Central memory CD8-positive, alpha-beta T cell (primary cell): ENCODE measurements at places on chromosomes 2 and 18.

GRCh38 chr2:240989451-240990265 lies 8.8 kb upstream of the SNED1 start:
- H3K36me3 ChIP-seq: no peaks in the 10 kb centered on the region
- peaks cover 12% of the 10 kb centered on the region for H3K27me3 ChIP-seq

DNA sequence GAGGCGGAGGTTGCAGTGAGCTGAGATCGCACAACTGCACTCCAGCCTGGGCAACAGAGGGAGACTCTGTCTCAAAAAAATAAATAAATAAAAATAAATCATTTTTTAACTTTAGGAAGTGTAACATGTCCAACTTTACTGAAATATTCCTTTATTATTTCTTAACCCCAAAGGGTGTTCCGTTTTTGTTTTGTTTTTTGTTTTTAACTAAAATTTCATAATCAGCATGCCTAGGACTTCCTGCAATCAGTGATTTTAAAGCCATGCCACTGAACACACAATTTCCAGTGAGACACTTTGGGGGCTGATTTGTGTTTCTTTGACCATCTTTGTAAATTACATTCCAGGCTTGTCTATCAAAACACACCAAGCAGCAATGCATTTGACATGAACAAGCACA lies 7.1 kb downstream of the CATIP start:
- no peak overlapping the region for H3K4me3 ChIP-seq
- no peak for DNase-seq
- H3K4me1 ChIP-seq: peaks cover 5% of the 10 kb centered on the region
- no peaks in the 10 kb centered on the region for H3K27me3 ChIP-seq
- peaks cover 5% of the 10 kb centered on the region for H3K36me3 ChIP-seq
- H3K27ac ChIP-seq: no peak overlapping the region

DNA sequence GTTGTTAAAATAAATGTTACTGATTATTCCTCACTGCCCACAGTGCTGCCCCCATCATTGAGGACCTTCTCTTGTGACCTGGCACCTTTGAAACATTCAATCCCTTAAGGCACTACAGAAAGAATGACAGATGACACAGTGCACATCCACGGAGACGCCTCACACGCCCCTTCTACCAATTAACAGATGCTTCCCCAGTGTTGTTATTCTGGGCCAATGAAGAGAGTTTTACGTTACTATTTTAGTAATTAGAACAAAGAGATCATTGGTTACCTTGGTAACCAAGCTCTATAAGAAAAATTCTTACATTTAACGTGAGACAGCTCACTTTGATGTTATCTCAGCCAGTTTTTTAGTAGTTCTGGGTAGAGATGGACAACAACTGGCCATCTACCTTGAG lies 152.0 kb downstream of the ZNF236 start:
- H3K36me3 ChIP-seq: peaks cover 15% of the 10 kb centered on the region
- peaks cover 5% of the 10 kb centered on the region for H3K4me1 ChIP-seq
- H3K27ac ChIP-seq: no peak overlapping the region
- no peak for DNase-seq
- H3K4me3 ChIP-seq: no peak overlapping the region
- H3K27me3 ChIP-seq: no peaks in the 10 kb centered on the region

DNA sequence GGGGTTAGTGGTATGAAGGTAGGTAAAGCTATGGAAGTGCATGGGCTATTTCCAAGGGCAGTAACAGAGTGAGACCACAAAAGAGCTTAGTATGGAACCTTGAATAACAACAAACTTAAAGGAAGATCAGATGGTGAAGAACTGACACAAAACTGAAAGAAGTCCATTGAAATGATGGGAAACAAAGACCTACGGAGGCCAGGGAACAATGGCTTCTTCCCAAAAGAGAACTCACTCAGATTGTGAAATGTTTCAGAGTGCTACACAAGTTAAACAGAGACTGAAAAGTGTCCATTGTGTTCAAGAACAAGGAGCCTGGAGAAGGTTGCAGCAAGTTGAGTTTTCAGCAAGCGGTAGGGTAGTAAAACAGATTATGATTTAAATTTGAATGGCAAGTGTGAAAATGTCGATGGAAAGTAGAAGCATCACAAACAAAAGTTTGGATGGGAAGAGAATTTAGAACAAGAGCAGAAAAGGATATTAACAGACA lies 700.0 kb upstream of the NXPH2 start:
- H3K27me3 ChIP-seq: no peaks in the 10 kb centered on the region
- H3K4me1 ChIP-seq: no peaks in the 10 kb centered on the region
- H3K27ac ChIP-seq: no peak overlapping the region
- DNase-seq: no peak
- no peaks in the 10 kb centered on the region for H3K36me3 ChIP-seq

- H3K4me1 ChIP-seq: peaks cover 7% of the 10 kb centered on the region
- no peak overlapping the region for H3K4me3 ChIP-seq
- no peak for DNase-seq
- H3K36me3 ChIP-seq: no peaks in the 10 kb centered on the region
Measured at GRCh38 chr18:56291294-56291693, 347.1 kb downstream of the TXNL1 start.

GRCh38 chr2:206239157-206239556 lies 35.3 kb upstream of the ZDBF2 start:
- no peaks in the 10 kb centered on the region for H3K4me1 ChIP-seq
- DNase-seq: no peak
- H3K27me3 ChIP-seq: peaks cover 23% of the 10 kb centered on the region
- no peak overlapping the region for H3K27ac ChIP-seq
- H3K36me3 ChIP-seq: no peaks in the 10 kb centered on the region

GRCh38 chr2:181673173-181673572 lies 7.1 kb downstream of the NEUROD1 start:
- H3K36me3 ChIP-seq: peaks cover 3% of the 10 kb centered on the region
- DNase-seq: no peak
- no peak overlapping the region for H3K27ac ChIP-seq
- peaks cover 69% of the 10 kb centered on the region for H3K27me3 ChIP-seq
- H3K4me1 ChIP-seq: peaks cover 5% of the 10 kb centered on the region

- no peak for DNase-seq
- H3K4me1 ChIP-seq: no peaks in the 10 kb centered on the region
Measured at GRCh38 chr18:64240316-64240715, 91.4 kb upstream of the LINC00305 start.

- peaks cover 2% of the 10 kb centered on the region for H3K36me3 ChIP-seq
- no peaks in the 10 kb centered on the region for H3K27me3 ChIP-seq
- H3K27ac ChIP-seq: no peak overlapping the region
- DNase-seq: no peak
- H3K4me3 ChIP-seq: no peak overlapping the region
Measured at GRCh38 chr2:66559672-66560071, 124.7 kb downstream of the MEIS1 start.

DNA sequence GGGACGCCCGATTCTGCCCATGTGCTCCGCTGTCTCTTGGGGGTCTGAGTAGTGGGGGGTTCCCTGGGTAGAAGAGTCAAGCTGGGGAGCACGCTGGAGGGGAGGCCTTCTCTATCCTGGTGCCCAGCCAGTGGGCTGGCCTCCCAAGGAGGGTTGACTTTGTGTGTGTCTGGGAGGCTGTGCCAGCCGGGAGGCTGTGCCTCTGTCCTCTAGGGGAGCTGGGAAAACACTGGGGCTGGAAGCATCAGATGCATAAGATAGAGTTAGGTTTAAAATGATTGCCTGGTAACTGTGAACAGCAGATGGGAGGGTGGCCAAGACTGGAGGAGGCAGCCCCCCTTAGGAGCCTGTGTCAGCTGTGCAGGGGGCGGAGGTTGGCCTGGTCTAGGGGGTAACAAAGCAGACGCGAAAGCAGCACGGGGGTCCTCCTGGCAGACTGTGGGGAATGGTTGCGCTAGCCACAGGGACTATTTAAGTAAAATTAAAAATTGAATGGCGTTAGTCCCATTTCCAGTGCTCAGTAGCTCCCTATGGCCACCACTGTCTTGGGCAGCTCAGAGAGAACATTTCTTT lies 1.3 kb downstream of the ING5 start:
- peaks cover 36% of the 10 kb centered on the region for H3K36me3 ChIP-seq
- peaks cover 27% of the 10 kb centered on the region for H3K4me1 ChIP-seq
- H3K27me3 ChIP-seq: no peaks in the 10 kb centered on the region
- H3K4me3 ChIP-seq: peak overlapping the region; percentile 91

- no peak for DNase-seq
- no peak overlapping the region for H3K27ac ChIP-seq
- no peaks in the 10 kb centered on the region for H3K4me1 ChIP-seq
- no peak overlapping the region for H3K4me3 ChIP-seq
Measured at GRCh38 chr2:32811696-32812095, 135.1 kb upstream of the LTBP1 start.

DNA sequence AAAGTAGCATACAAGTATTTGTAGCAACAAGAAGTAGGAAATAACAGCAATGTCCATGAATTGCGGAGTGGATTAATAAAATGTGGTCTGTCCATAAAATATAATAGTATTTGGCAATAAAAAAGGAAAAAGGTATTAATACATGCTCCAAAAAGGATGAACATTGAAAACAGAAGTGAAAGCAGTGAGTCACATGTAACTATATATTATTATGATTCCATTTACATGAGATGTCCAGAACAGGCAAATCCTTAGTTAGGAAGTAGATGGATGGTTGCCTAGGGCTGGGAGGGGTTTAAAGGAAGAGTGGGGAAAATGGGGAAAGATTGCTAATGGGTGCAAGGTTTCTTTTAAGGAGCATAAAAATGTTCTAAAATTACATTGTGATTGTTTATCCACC lies 44.5 kb downstream of the CCDC74A start:
- no peak for DNase-seq
- no peak overlapping the region for H3K4me3 ChIP-seq
- no peak overlapping the region for H3K27ac ChIP-seq
- H3K36me3 ChIP-seq: no peaks in the 10 kb centered on the region
- no peaks in the 10 kb centered on the region for H3K4me1 ChIP-seq

DNA sequence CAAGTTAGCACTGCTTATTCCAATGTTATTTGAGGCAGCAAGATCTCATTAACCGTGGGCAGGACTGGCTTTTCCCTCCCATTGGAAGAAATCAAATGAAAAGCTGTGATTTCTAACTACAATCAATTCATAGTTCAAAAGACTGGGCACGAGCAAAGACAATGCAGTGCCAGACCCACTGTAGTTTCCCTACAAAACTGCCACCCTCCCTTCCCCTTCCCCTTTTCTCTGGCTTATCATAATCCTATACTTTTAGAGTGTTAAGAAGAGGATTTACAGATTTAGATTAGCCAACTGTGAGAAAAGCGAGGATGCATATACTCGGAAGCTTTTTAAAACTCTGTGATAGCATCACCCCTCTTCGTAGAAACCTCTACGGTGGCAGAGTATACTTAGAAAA lies 260.4 kb downstream of the STK39 start:
- peaks cover 12% of the 10 kb centered on the region for H3K4me1 ChIP-seq
- H3K27me3 ChIP-seq: no peaks in the 10 kb centered on the region
- no peak overlapping the region for H3K4me3 ChIP-seq
- H3K36me3 ChIP-seq: peaks cover 17% of the 10 kb centered on the region
- H3K27ac ChIP-seq: no peak overlapping the region
- no peak for DNase-seq

GRCh38 chr18:44216169-44216568 lies 464.5 kb upstream of the SETBP1 start:
- H3K36me3 ChIP-seq: no peaks in the 10 kb centered on the region
- H3K4me1 ChIP-seq: no peaks in the 10 kb centered on the region
- no peak overlapping the region for H3K27ac ChIP-seq
- no peaks in the 10 kb centered on the region for H3K27me3 ChIP-seq

DNA sequence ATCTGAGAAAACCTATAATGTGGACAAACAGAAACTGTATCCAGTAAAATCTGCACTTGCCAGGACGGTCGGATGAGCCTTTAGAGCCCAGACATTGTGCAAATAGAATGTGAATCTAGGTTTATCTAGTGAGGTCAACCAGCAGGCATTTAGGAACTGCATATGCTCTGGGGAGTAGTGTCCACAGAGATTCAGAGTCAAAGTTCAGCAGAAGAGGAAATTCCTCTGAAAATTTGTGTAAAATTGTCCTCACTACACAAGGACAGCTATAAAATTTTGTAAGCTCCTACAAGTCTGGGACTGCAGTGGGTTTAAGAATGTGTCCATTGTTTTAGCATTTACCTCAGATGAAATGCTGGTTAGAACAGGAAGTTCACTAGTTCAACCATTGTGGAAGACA lies 9.8 kb upstream of the NDUFV2 start:
- H3K27me3 ChIP-seq: no peaks in the 10 kb centered on the region
- H3K27ac ChIP-seq: no peak overlapping the region
- H3K4me1 ChIP-seq: peaks cover 24% of the 10 kb centered on the region
- H3K4me3 ChIP-seq: no peak overlapping the region
- peaks cover 3% of the 10 kb centered on the region for H3K36me3 ChIP-seq

DNA sequence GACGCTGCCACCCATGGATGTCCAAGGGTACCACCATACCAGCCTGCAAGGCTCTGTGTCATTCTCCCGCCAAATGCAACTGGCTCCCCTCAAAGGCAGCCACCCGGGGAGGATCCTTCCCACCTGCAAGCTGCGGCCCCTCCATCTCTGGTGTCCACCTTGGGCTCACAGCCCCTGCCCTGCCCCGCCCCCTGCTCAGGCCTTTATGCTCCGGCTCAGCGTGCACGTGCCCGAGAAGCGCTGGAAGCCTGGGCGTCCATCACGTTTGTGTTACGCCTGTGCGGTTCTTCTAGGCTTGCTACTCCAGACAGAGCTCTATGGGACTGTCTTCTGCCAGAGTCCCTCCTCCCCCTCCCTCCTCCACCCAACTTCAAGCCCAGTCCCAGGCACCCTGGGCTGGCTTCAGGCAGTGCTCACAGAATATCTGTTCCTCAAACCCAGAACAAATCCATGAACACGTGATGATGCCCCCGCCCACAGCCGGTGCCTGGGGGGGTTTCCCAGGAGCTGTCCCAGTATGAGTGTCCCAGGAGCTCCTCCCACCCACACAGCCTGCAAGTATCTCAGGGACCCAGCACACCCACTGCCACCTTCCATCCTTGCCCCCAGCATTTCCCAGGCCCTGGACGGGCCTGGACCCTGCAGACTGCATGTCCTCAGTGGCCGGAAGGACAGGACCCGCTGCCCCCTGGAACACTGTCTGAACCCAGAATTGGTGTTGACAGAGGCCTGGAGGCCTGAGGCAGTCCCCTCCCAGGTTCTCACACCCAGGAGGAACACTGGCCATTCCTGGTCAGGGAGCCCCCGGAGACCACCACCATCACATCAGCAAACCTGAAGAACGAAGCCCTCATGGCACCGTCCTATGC lies 30.3 kb downstream of the KIF1A start:
- no peak overlapping the region for H3K27ac ChIP-seq
- peaks cover under 1% of the 10 kb centered on the region for H3K36me3 ChIP-seq
- no peak overlapping the region for H3K4me3 ChIP-seq
- H3K4me1 ChIP-seq: no peaks in the 10 kb centered on the region
- no peak for DNase-seq
- H3K27me3 ChIP-seq: peaks cover 26% of the 10 kb centered on the region

DNA sequence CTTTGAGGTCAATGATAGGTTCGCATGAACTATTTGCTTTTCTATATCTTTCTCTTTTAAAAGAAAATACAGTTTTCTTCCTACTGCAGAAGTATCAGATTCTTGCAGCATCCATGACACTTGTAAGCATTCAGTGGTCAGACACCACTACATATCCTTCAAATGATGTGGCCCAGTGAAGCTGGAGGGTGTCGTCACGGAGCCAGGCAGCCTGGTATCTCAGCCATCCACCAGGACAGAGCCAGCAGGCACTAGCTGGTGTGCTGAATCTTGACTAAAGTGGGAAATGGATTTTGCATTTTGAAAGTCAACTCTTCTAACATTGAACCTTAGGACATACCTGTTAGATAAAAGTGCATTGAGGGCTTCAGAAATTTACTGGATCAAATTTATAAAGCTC lies 5.4 kb downstream of the KLHL14 start:
- peaks cover 38% of the 10 kb centered on the region for H3K27me3 ChIP-seq
- H3K4me1 ChIP-seq: peaks cover 4% of the 10 kb centered on the region
- no peaks in the 10 kb centered on the region for H3K36me3 ChIP-seq
- H3K27ac ChIP-seq: no peak overlapping the region
- H3K4me3 ChIP-seq: no peak overlapping the region
- no peak for DNase-seq

- no peaks in the 10 kb centered on the region for H3K4me1 ChIP-seq
- no peaks in the 10 kb centered on the region for H3K36me3 ChIP-seq
- H3K4me3 ChIP-seq: no peak overlapping the region
- H3K27me3 ChIP-seq: no peaks in the 10 kb centered on the region
- no peak for DNase-seq
Measured at GRCh38 chr2:187920511-187920910, 366.3 kb upstream of the TFPI start.
